Foreskin keratinocyte (primary cell): ENCODE measurements at places on chromosomes 1 and 21. TPM values are rescaled to one million over a fixed set of nuclear protein-coding genes. Genes with fewer than 3 reads are reported as not detected.

The KAZN gene
- total RNA-seq: 7.4 and 8.7 TPM in 2 replicates

The FNDC5 gene
- not detected in 2 replicates for total RNA-seq

The RXRG gene
- not detected in 2 replicates for total RNA-seq

- no peak for DNase-seq
Measured at GRCh38 chr1:184930645-184931044, 43.7 kb downstream of the NIBAN1 start.

- DNase-seq: no peak
Measured at GRCh38 chr1:56336982-56337381, 242.4 kb downstream of the PLPP3 start.

DNA sequence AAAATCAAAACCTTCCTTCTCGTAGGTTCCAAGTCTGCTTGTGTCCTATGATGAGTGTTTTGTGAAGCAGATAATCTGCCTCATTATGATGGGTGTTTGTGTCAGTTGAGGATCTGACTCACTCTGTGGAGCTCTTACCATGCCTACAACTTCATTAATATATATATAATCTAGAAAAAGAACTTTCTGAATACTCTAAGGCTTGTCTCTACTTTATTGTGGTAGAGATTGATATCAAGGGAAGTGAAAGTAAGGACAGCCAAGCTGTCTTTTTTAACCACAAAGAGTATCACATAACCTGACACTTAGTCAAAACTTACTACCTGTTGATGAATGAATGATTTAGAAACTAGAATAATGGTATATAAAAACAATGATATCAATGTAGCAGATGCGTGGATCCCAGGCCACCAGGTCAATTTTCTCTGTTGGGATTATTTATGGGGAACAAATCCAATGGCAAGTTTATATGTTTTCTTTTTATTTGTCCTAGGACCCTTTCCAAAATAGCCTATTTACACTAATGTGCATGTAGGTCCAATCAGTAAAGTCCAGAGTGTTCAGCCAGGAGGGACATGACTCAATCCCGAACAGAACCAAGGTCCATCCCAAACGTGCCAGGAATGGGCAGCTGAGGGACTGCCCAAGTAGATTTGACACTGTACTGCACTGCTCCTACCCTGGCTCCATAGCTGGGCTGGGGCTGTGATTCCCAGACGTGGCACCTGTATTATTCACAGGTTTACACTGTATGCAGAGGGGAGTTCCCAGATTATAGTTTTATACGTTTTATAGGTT lies 182.3 kb upstream of the GREM2 start:
- DNase-seq: no peak

GRCh38 chr1:212987702-212988322 lies 27.9 kb downstream of the ANGEL2 start:
- DNase-seq: peak; percentile 55

DNA sequence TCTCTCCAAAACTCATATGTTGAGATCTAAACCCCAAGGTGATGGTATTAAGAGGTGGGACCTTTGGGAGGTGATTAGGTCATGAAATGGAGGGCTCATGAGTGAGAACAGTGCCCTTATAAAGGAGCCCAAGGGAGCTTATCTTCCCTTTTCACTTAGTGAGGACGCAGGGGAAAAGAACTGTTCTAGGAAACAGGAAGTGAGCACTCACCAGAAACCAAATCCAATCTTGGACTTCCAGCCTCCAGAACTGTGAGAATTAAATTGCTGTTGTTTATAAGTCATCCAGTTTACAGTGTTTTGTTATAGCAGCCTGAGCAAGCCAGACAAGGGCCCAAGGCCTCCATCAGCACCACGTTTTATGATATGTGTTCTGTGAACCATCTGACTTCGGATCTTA lies 60.3 kb upstream of the LRRC8D start:
- no peak for DNase-seq

DNA sequence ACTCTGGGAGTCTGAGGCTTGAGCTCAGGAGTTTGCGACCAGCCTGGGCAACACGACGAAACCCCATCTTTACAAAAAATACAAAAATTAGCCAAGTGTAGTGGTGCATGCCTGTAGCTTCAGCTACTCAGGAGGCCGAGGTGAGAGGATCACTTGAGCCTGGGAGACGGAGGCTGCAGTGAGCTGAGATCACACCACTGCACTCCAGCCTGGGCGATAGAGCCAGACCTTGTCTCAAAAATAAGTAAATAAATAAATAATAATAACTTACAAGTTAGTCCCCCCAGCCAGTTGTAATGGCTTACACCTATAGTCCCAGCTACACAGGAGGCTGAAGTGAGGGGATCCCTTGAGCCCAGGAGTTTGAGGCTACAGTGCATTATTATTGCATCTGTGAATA lies 21.7 kb upstream of the BTG2 start:
- no peak for DNase-seq

GRCh38 chr1:88730132-88730675 lies 46.1 kb downstream of the PKN2 start:
- no peak for DNase-seq

GRCh38 chr1:110210604-110211495 lies 736 bp downstream of the KCNC4 start:
- no peak for DNase-seq

GRCh38 chr1:247210062-247210375 lies 38.2 kb upstream of the ZNF124 start:
- DNase-seq: peak; percentile 21

GRCh38 chr1:62139410-62139809 lies 55.2 kb upstream of the L1TD1 start:
- DNase-seq: no peak

GRCh38 chr1:62040450-62040849 lies 154.2 kb upstream of the L1TD1 start:
- peak; percentile 50 for DNase-seq

DNA sequence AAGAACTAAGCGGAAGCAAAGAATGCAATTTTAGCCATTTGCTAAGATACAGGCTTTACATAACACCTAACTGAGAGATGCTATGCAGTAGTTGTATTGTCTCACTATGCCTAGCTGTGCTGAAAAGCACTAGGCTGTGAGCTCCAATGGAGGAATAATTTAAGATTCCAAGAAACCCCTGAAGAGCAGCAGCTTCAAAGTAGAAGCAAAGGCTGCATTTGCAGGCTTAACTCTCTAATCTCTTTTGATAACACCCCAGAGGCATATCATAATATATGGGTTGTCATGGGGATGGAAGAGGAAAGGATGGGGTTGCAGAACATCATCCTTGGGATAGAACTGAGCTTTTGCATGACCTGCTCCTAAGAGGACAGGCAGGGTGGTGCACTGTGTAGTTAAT lies 102.0 kb downstream of the ERG start:
- DNase-seq: no peak

DNA sequence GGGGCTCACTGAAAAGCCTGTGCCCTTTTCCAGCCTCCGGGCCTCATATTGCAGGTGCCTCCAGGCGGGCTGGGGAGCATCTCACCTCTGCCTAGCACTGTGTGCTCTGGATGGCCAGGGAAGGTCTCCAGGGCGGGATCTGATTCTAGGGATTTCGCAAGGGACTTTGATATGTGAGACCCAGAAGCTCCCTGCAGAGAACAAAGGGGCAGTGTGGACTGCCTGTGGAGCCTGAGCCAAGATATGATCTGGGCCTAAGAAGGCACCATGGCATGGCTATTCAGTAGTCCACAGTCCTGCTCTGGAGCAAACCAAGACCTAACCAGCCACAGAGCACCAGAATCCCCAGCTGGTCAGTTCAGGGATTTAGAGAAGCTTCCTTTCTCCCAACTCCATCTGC lies 157.2 kb downstream of the ST6GALNAC5 start:
- DNase-seq: no peak

GRCh38 chr1:204634260-204634910 lies 51.2 kb downstream of the LRRN2 start:
- DNase-seq: no peak

DNA sequence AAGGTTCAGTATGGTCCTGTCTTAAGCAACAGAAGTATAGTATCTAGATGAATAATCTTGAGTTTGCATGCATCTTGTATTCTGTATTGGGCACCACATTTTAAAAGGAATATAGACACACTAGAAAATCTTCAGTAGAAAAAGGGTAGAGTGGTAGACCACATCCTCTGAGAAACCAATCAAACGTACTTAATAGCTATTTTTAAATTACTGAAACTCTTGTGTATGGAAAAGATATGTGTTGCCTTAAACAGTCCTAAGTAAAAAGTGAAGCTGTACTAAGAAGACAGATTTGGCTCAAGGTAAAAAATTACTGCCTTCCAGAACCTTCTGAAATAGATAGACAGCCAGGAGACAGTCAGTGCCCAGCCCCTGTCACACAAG lies 3.1 kb downstream of the CTXND2 start:
- no peak for DNase-seq

- DNase-seq: no peak
Measured at GRCh38 chr21:24976238-24976637, 631.0 kb downstream of the MRPL39 start.

GRCh38 chr21:27545754-27546349 lies 579.0 kb upstream of the ADAMTS5 start:
- no peak for DNase-seq
